ENCODE measurements at places on chromosomes 7 and 10.

DNA sequence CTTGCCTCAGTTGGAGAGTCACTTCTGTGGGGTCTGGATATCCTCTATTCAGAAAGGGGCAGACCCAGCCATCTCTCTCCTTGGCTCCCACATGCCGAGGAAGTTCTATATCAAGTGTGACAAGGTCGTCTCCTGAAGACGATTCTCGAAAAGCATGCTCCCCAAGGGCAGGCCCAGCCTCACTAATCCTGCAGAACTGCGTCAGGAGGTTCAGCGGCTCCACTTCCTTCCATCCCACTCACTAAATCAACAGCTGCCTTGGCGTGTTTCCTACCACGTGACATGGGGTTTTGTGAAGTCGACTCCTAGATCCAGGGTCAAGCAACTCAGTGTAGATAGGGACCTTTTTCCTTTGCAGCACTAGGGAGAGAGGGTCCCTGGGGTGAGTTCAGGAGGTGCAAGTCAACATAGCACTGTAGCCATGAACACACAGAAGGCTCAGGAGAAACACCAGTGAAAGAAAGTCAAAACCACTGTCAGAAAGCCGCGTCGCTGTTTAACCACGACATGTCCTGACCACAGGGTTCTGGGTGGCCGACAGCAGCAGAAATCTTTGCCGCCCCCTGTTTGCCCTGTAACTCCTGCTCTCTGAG is 156.4 kb downstream of the PRPF18 start:
- DNase-seq: no peak

- peak; percentile 38 for DNase-seq
These were observed 132.6 kb upstream of the PODXL start for GRCh38 chr7:131688738-131689661.

GRCh38 chr7:105992905-105993304 is 29.8 kb downstream of the CDHR3 start:
- DNase-seq: no peak

- DNase-seq: no peak
These were observed 39.2 kb downstream of the ST8SIA6 start for GRCh38 chr10:17415046-17415658.

GRCh38 chr10:132363921-132364593 is 32.1 kb downstream of the LRRC27 start:
- no peak for DNase-seq

Measured in kidney glomerular epithelial cell (primary cell).